ENCODE measurements at places on chromosomes 4 and X.

- no peak for DNase-seq
Measured at GRCh38 chr4:123503698-123504363, 107.2 kb downstream of the SPRY1 start.

GRCh38 chrX:134798472-134798871, 140.2 kb upstream of the PLAC1 start:
- no peak for DNase-seq

GRCh38 chr4:22071749-22072148, 123.2 kb upstream of the KCNIP4 start:
- DNase-seq = no peak

DNA sequence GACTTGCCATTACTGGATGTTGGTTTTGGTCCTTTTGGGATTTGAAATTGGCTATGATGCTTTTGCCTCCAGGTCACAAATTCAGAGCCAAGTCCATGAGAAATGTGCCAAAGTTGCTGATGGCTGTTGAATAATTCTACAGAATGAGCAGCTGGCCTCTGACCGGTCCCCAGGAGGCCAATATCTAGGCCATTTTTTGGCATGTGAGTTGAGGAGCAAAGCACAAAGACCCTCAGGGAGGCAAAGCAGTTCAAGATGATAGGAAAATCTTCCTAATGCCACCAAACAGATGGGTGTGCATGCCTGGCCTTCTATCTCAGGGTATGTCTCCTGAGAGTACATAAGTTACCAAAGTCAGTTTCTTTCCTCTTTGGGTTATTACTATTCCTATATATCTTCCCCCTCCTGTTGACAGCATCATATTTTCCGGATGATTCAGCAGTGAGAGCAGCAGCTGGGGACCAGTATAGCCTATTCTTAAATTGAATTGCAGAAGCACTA, 44.4 kb downstream of the SEL1L3 start:
- DNase-seq = no peak

DNA sequence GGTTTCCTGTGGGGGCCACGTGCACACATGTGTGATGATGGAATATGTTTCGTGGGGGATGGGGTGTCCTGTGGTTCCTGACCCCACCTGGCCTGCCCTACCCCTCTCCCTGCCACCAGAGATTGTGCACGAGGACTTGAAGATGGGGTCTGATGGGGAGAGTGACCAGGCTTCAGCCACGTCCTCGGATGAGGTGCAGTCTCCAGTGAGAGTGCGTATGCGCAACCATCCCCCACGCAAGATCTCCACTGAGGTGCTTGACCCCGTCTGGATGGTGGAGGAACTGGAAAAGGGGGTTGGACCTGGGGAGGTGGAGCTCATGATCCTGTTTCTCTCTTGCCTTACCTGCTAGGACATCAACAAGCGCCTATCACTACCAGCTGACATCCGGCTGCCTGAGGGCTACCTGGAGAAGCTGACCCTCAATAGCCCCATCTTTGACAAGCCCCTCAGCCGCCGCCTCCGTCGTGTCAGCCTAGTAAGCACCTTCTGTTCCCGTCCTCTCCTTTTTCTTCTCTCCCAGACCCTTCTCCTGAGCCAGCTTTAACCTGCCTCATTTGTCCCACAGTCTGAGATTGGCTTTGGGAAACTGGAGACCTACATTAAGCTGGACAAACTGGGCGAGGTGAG, 5.9 kb downstream of the CDK16 start:
- DNase-seq = no peak

GRCh38 chrX:115499112-115499805, 61.7 kb upstream of the PLS3 start:
- no peak for DNase-seq

DNA sequence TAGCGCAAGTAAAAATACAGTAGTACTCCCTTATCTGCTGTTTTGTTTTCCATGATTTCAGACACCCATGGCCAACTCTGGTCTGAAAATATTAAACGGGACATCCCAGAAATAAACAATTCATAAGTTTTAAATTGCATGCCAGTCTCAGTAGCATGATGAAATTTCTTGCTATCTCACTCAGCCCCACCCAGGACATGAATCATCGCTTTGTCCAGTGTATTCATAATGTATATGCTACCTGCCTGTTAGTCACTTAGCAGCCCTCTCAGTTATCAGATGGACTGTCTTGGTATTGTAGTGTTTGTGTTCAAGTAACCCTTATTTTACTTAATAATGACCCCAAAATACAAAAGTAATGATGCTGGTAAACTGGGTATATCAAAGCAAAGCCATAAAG, 158.2 kb upstream of the DDIT4L start:
- no peak for DNase-seq

DNA sequence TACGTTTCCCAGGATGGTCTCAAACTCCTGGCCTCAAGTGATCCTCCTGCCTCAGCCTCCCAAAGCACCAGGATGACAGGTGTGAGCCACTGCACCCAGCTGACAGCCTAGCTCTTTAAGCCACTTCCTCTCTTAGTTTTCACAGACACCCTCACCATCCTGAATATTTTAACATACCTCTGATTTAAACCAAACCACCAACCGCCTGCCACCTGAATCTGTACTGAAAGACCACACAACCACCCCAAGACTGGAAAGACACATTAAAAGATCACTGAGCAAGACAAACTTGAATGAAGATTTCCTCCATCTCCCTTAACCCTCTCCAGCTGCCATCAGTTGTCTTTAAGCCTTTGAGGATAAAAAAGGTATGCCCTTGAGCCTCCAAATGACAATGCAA, 110.6 kb downstream of the SH3KBP1 start:
- DNase-seq = no peak

GRCh38 chrX:16119353-16120220, 3.8 kb upstream of the GRPR start:
- no peak for DNase-seq

GRCh38 chrX:16028576-16028975, 94.8 kb upstream of the GRPR start:
- DNase-seq = no peak

- no peak for DNase-seq
Measured at GRCh38 chrX:74458736-74459135, 37.4 kb downstream of the SLC16A2 start.

GRCh38 chr4:170758988-170759387, 669.2 kb upstream of the AADAT start:
- DNase-seq = no peak

DNA sequence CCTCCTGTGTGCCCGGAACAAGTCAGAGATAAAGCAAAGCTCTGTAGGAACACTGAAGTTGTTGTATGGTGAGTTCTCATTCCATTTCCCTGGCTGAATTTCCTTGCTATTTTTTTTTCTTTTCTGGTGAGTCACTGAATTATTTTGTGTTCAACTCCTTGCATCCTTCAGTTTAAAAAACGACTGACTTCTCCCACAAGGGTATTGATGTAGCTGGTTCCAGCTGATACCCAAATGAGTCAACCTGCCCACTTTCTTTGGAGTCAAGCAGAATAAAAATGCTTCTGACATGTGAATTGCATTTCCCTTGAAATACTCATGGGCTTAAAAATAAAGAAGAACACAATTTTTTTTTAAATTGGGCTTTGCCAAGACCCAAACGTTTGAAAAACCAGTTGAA, 85.5 kb downstream of the SHOX start:
- DNase-seq = no peak

DNA sequence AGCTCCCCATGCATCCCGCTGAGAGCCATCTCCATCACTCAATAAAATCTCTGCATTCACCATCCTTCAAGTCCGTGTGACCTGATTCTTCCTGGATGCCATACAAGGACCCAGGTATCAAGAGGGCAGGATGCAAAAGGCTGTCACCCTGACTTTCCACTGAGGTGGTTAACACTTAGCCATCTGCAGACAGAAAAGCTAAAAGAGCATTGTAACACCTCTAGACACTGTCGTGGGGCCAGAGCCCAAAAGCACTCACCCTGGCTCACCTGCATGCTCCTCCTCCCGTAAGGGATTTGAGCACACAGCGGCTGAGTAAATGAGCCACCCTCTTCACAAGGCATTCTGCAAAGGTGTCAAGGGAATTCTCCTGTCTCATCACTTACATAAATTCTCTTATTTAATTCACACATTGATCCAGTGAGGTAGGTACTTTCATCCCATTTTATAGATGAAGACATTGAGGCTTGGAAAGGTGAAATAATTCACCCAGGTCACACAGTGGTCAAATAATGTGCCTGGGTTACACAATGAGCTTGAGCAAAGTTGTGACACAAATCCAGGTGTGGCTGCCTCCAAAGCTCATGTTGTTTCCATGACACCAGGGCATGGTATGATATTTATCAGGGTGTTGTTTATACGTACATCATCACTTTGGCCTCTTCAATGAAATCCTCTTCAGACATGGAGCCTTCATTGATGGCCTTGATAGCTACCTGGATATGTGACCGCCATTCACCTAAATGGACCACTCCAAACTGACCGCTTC, 48.0 kb downstream of the TXK start:
- DNase-seq = no peak

- DNase-seq = no peak
Measured at GRCh38 chrX:54030329-54030728, 13.9 kb downstream of the PHF8 start.

- no peak for DNase-seq
Measured at GRCh38 chr4:139808381-139808807, 142.8 kb downstream of the MGST2 start.

- DNase-seq = no peak
Measured at GRCh38 chrX:81857192-81857591, 655.3 kb downstream of the SH3BGRL start.

DNA sequence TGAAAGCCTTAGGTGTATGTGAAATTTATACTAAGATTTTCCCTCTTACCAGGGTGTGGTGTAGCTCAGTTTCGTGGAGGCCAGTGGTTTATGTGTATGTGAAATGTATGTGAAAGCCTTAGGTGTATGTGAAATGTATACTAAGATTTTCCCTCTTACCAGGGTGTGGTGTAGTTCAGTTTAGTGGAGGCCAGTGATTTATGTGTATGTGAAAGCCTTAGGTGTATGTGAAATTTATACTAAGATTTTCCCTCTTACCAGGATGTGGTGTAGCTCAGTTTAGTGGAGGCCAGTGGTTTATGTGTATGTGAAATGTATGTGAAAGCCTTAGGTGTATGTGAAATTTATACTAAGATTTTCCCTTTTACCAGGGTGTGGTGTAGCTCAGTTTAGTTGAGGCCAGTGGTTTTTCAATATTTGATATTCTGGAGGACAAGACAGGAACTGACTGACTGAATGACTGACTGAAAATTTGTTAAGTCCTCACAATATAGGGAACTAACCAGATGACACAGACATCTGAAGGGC, 143.7 kb downstream of the NEXMIF start:
- no peak for DNase-seq

- no peak for DNase-seq
Measured at GRCh38 chr4:86058621-86059020, 301.2 kb downstream of the MAPK10 start.

DNA sequence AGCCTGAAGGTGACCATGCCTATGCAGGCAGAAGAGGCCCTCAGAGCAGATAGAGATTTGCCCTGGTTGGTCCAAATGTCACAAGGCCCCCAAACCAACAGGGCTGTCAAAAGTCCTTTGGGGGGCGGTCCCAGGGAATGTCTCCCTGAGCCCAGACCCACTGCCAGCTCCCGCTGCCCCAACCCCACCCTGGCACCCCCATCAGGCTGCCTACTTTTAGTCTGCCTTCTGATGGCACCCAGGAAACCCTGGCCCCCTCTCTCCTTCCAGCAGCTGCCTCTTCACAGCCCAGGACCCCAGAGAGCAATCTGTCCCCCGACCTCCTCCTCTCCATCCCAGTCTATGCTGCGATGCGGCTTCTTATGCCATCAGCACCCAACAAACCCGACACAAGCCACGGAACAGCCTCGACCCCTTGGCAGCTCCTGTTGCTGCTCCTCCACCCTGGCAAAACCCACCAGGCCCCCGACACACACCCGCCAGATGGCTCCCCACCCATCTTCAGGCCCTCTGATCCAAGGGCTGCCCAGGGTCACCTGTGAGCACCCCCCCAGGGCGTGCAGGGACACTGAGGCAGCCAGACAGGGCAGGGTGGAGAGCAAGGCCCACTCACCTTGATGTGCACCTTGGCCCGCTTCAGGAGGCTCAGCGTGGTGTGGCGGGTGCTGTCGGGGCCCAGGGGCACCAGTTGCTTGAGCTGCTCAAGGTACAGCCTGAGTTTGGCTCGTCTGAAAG, 9.9 kb downstream of the MXD4 start:
- no peak for DNase-seq

GRCh38 chr4:24995346-24995919, 35.3 kb downstream of the LGI2 start:
- no peak for DNase-seq

GRCh38 chr4:184406958-184407391, 67.4 kb downstream of the IRF2 start:
- DNase-seq = no peak

- no peak for DNase-seq
Measured at GRCh38 chrX:18607966-18608365, 63.9 kb downstream of the RS1 start.

- DNase-seq = no peak
Measured at GRCh38 chrX:70826715-70827114, 81.8 kb downstream of the TEX11 start.

DNA sequence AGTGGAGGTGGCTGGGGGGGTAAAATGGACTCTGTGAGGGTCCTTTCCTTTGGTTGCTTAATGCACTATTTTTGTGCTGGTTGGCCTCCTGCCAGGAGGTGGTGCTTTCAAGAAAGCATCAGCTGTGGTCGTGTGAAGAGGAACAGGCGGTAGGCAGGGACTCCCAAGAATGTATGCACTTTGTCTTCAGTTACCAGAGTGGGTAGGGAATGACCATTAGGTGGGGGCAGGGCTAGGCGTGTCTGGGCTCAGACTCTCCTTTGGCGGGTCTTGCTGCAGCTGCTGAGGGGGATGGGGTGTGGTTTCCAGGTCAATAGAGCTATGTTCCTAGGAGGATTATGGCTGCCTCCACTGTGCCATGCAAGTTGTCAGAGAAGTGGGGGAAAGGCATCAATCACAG, 509.0 kb downstream of the PCDH19 start:
- no peak for DNase-seq
